BE2C (cell line): ENCODE measurements at places on chromosomes 1 and 21.
A peak's percentile ranks its signal among the peaks of the same experiment; 100 is the strongest.

GRCh38 chr1:16720351-16721223 lies 19.7 kb upstream of the RNU1-4 start:
- DNase-seq: no peak

GRCh38 chr1:205791568-205792180 lies 16.4 kb upstream of the RAB29 start:
- DNase-seq: peak; percentile 75

DNA sequence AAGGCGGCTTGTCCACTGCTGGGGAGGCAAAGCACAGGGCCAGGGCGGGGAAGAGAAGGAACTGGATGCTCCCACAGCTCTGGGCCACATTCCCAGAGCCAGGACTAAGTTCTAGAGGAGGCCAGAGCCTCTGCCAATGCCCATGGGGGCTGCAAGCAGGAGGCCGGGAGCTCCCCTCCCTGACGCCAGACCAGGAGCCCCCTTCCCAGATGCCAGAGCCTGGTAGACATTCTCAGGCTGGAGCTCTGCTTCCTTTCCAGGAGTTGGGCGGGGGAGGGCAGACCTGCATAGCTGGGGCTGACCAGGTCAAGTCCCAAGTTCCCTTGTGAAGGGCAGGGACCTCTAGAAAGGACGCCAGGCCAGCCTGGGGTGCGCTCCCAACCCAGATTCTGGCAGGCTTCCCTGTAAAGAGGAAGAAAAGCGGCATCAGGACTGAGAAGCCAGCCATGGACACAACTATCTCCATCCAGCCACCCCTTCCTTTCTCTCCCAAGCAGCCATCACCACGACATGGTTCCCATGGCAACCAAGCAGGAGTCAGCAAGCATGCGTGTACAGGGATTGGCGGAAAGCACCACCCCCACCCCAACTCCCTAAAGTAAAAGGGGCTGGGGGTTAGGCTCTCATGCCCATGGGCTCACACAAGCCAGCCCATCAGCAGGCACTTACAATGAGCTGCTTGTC lies 13.4 kb downstream of the KIF21B start:
- no peak for DNase-seq

DNA sequence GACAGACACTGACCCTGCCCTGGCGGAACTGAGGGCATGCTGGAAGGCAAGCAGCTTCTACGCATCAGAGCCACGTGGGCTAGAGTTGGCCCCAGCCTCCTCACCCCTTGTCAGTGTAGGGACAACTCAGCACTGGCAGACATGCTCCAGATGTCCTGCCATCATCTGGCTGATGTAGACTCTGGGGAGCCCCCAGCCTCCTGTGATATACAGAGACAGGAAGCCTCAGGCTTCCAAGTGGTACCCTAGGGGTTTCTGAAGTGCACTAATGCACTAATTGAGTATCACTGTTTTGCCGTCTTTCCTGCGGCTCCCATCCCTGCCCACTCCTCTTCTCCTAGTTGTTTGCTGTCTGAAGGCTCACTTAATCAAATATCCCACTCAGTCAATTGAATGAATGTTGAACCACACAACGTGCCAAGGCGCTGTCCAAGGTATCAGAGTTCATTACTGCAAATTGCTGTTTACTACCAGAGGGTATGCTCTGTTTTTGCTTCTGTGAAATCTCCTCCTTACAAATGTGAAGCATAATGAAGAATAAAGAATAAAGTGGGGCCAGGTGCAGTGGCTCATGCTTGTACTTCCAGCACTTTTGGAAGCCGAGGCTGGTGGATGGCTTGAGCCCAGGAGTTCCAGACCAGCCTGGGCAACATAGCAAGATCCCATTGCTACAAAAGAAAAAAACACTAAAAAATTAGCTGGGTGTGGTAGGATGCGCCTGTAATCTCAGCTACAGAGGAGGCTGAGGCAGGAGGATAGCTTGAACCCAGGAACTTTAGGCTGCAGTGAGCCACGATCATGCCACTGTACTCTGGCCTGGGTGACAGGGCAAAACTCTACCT lies 76.4 kb upstream of the ZBTB18 start:
- DNase-seq: peak; percentile 97

- DNase-seq: no peak
Measured at GRCh38 chr1:223261914-223262313, 102.1 kb downstream of the SUSD4 start.
